ENCODE measurements at places on chromosomes 4 and X.
A peak's percentile ranks its signal among the peaks of the same experiment; 100 is the strongest.

- DNase-seq: no peak
Measured at GRCh38 chrX:13346646-13347045, 26.8 kb upstream of the ATXN3L start.

GRCh38 chr4:39104255-39104654 lies 42.2 kb downstream of the KLHL5 start:
- no peak for DNase-seq

DNA sequence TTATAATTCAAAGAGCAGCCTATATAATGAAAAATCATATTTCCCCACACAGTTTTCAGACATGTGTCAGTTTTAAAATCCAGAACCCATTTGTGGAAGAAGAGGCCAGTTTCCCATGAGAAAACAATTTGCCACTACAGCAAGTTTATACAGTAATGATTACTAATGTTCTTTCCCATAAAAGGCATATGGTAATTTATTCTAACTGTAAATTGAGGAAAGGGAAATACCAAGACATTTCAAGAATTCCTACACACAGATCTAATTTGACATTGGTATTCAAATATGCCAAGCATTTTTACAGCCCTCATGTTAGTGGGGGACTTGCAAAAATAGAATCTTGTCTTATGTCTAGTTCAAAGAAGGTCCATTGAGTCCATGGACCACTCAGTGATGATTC lies 1368.6 kb downstream of the FSTL5 start:
- no peak for DNase-seq

DNA sequence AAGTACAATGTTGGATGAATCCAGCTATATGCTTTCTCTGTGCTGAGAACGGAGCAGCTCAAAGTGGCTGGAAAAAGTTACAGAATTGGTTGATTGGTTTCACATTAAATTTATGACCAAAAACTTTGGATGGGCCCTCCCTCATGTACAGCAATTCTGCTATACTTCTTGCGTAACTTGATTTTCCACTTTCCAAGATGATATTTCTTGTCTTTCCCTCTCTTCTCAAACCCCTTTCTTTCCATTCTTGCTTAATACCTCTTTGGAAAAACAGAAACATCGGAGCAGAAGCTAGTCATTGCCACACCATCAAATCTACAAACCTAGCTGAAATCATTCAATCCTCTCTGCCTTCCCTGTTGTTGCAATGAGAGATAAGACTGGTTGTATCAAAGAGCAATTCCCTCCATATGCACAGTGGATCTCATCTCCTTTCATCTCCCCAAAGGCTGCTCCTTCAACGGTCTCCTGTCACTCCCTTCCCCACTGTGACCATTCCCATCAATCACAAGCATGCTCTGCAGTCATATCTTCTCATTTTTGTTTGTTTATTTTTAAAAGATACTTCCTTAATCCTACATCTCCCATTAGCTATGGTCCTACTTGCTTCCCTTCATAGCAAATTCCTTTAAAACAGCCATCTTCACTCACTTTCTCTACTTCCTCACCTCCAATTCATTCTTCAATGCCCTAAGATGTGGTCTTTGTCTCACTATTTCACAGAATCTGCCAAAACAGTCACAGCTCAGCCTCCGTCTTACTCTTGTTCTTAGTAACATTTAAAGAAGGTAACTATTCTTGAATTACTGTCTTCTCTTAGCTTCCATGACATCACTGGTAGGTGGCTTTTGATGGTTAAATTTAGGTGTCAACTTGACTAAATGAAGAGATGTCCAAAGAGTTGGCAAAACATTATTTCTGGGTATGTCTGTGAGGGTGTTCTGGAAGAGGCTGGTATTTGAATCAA lies 145.5 kb downstream of the FAM13A start:
- DNase-seq: no peak

- DNase-seq: no peak
Measured at GRCh38 chr4:1207603-1208265, 35.4 kb upstream of the SPON2 start.

DNA sequence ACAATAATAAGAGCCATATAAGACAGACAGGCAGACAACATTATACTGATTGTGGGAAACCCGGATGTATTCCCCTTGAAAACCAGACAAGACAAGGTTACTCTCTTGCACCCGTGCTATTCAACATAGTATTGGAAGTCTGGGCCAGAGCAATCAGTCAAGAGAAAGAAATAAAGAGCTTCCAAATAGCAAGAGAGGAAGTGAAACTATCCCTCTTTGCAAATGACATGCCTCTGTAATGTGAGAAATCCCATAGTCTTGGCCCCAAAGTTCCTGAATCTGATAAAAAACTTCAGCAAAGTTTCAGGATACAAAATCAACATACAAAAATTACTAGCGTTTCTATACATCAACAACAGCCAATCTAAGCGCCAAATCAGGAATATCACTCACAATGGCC lies 102.1 kb downstream of the DCAF12L2 start:
- no peak for DNase-seq

- no peak for DNase-seq
Measured at GRCh38 chrX:87516717-87517121, 883 bp upstream of the KLHL4 start.

DNA sequence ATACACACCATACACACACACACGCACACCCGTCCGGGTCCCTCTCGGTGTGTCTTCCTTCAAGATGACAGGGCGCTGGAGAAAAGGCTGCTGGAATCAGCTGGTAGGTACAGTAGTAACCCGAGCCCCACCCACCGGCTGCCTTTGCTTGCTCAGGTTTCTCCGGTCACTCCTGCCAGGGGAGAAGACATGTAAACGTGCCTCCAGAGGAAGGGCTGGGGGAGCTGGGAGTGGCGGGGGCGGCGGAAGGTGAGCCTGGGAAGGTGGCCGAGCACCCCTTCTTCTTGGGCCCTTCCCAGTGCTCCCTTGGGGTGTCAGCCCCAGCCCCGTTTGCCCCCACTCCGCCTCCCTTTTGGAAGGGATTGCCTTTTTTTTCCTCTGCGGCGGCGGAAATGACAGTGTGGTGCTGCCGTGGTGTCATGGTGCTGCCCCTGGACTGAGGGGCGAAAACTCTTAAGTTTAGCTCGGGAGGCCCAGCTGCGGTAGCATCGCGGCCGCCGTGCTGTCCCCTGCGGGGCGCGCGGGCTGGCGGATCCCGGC lies at the start of gene MID2:
Gene MID2, plus strand, starts transcription at position 169 of the 540 bp plus-strand sequence. CDS start 561 bp downstream, outside the sequence.
- DNase-seq: peak; percentile 23

DNA sequence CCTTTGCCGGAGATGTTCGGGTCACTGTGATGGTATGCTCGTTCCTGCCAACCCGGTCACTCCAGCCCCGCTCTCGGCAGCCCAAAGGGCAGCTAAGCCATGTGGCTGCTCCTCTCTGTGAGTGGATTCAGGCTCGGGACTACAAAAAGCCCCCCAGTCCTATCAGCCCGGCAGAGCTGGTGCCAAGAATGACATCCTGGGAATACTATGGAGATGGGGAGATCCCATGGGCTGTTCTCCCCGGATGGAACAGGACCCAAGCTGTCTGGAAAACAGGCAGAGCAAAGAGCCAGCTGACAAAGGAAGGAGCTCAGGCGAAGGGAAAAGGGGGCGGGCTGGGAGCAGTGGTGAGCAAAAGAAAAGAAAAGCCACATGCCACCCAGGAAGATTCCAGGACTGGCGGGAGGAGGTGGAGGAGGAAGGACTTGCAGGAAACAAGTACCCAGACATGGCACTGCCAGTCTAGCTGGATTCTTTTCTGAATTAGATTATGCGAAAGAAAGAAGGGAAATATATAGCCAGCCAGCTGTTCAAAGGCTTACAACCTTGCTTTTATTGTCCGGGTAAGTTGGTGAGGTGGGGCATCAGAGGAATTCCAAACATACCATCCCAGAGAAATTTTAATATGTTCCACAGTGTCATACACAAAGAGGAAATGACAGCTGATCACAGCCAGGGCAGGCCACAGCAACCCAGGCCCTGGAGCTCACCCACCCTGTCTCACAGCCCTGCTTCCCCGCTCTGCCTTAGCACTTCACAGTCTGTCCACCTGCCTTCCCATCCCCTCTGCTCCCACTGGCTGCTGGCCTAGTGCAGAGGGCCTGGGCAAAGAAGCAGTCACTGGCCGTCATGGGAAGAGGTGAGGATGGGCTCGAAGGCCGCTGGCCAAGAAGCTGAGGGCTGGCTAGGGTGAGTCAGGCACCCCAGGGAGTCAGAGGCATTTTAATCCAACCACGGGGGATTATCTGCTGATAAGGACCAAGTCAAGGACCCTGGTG lies 3.4 kb downstream of the NDP start:
- no peak for DNase-seq

GRCh38 chrX:15328131-15328530 lies 7.2 kb downstream of the PIGA start:
- no peak for DNase-seq

- no peak for DNase-seq
Measured at GRCh38 chr4:39613093-39613656, 25.5 kb downstream of the SMIM14 start.

DNA sequence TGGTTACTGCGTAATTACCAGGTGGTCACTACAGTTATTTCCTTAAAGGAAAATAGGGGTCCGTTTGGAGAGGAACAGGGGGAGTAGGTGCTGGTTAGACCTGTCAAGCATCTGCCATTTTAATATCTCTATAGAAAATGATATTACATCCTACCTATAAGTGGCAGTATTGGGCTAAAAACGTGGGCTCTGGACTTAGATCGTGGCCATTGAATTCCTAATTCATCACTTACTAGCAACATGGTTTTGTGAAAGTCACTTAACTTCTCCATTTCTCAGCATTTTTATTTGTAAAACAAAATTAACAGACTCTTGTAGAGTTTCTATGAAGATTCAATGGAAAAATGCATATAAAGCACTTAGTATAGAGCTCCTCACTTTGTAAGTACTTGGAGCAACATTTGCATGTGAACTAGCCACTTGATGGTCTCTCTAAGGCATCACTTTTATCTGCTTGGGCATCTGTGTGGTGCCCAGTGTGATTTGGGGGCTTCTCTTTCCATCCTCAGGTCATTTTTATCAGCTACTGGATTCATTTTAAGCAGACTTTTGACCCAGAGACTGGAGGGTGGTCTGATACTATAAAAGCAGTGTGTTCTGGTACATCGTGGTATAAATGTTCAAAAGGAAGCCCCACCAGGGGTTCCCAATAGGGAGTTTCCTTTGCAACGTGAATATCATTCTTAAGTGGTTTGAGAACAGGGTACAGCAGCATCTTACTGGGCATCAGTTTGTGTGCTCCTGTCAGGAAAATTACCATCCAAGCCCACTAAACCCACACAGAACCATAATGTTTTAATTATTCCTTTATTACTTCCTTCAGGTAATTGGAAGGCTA lies 42.7 kb upstream of the RASSF6 start:
- DNase-seq: peak; percentile 13

DNA sequence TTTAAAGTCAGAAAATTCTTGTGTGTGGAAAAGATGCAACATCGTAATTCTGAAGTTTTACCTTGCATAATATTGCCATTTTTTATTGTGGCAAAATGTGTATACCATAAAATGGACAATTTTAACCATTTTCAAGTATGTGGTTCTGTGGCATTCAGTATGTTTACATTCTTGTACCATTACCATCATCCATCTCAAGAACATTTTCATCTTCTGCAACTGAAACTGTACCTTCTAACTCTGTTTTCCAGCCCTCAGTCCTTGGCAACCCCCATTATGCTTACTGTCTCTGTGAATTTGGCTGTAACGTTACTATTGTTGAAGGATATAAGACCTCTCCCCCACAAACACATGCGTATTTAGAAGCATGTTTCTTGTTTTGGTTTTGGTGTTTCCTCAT lies 123.2 kb downstream of the BMPR1B start:
- DNase-seq: no peak

DNA sequence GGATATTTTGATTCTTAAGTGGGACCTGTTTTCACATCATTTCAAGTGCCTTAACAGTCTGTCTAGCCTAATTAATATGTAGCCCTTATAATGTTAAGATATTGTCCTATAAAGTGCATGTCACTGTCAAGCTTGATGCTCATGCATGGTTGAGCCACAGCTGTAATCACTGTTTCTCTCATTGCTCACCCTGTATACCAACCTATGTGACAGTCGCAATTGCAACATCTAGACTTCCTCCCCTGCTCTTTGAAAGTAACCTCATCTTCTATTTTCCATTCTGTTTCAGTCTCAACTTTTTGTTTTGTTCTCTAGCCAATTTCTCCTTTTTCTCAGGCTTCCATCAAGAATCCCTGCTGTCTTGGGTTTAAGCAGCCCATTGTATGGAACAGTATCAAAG lies 24.4 kb upstream of the MSL3 start:
- DNase-seq: no peak

- DNase-seq: no peak
Measured at GRCh38 chrX:21757960-21758359, at the start of gene SMPX. Gene SMPX (minus strand): TSS chrX:21758116. CDS start chrX:21754290, 3,826 bp downstream.

DNA sequence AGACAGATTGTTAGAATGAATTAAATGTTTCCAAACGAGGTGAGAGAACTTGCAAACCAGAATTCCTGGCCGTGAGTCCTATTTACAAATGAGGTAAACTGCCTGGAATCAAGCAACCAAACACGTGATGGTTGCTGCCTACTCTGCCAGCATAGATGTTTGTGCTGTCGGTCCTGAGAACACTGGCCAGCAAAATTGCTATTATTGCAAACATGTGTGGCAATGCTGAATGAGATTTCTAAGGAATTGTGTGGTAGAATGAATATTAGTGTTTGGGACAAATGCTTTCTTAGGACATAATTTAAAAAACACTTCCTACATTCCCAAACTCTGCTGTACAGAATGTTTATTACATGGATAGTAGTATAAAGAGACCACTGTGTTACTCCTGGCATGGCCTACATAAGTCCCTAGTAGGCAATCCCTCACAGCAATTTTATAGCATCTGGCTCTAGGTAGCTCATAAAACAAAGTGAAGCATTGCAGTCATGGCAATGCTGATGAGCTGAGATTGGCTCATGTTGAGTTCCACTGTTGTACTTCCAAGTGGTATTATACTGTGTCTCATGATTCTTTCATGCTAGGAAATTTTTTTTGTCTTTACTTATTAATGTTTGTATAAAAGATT lies 605.2 kb upstream of the EPHA5 start:
- no peak for DNase-seq

DNA sequence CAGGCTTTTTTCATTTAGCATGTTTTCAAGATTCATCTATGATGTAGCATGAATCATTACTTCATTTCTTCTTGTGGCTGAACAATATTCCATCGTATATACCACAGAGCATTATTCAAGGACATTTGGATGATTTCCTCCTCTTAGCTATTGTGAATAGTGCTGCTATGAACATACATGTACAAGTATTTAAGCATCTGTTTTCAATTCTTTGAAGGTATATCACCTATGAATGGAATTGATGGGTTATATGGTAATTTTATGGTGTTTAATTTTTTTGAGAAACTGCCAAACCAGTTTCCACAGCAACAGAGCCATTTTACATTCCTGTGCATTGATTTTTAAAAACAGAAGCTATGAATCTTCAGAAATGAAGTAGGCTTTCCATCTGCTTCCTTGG lies 36.1 kb upstream of the WDR19 start:
- DNase-seq: no peak

All from NCI-H1105 (cell line).